ENCODE measurements at places on chromosomes 11 and 22.

DNA sequence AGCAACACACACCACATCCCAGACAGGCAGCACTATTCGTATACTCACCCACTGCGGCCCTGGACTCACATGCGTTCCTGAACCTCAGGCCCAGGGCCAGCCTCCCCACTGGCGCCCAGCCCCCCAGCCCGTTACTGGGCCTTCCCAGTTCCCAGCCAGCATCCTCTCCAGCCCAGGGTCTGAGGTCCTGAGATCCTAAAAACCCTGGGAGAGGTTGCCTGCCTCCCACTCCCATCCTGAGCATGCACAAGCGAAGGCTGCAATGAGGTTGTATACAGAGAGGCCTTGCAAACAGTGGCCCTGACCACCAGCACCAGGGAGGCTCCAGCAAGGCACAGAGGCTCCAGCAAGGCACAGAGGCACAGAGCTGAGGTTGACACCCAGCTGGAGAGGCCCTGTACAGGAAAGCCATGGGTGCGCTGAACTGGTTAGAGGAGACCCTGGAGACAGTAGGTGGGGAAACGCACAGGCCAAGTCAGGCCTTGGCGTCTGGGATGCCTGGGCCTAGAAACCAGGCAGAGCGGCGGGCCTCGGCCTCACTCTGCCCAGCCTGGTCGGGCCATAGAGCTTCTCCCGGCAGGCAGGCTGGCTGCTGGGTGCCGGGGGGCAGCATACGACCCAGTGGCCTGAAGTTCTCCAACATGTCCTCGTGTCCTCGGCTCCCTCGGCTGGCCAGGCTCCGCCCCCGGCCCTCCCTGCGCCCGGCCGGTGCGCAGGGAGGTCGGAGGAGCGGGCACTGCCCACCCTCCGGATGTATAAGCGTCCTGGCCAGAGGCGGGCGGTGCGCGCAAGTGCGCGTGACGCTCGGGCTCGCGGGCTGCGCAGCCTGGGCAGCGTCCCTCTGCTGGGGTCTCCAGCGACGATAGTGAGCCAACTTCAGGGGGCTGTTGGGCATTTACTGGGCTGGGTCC lies 2.3 kb upstream of the TBX1 start:
- no peak for DNase-seq

- no peak for DNase-seq
These were observed 3.0 kb downstream of the C11orf58 start for GRCh38 chr11:16741473-16741872.

- DNase-seq, result no peak
These were observed 41.7 kb upstream of the SC5D start for GRCh38 chr11:121250843-121251242.

DNA sequence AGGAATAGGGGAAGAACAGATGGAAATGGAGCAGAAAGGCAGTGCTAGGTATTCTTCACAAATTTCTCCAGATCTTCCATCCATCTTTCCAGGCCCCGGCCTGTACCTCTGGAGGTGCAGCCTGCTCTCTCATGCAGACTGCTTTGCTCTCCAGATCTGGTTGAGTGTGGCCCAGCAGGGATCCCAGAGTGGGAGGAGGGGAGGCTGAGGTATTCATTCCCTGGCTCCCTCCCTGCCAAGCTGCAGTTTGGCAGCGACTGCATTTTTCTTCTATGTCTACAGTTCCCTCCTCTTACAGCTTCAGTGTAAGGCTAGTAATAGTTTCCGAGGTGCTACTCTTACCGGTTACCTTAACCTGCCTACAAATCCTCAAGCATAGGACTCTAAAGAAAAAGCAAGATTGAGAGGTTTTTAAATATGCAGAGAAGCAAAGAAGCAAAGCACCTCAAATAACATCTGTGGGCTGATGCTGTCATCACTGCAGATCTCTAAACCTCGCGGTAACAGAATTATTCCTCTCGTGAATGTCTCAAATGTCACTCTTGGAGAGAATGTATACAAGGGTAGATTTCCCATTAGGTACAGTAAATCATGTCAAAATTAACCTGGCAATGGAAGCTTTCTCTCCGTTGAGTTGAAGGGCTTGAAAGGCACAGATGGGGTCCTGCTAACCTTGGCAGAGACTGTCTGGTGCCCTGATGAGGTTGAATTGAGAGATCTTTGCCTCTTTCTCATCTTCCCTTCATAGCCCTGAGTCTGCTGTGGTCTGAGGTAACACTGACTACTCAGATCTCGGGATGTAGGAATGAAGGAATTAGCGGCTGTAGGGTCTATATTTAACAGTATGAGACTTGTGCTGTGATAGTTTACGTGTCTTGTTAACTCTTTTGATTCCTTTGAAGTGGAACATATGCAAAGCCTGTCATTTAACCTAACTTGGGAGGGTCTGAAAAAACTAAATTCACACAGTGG lies 297.9 kb upstream of the C11orf87 start:
- no peak for DNase-seq

GRCh38 chr22:37020192-37020479 lies 594 bp downstream of the MPST start:
- DNase-seq, result no peak

DNA sequence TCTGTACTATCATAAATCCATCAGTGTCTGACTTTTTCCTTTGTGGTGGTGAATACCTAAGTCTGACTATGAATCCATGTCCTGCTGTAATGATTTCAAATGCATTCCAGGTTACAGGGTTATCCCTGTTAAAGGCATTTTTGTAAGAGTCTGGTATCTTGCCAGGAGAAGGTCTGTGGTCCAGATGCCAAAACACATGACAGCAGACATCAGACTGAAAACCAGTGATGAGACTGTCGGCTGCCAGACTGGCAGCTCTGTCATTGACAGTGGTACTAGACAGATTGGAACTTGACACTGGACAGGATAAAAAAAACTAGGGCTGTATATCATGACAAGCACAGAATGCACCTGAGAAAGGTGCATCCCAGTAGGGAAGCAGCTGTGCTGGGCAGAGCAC lies 301.8 kb upstream of the FAT3 start:
- DNase-seq, result no peak

- no peak for DNase-seq
These were observed 63.3 kb downstream of the SYN3 start for GRCh38 chr22:32994898-32995297.

GRCh38 chr11:128644576-128644975 lies 49.3 kb upstream of the FLI1 start:
- no peak for DNase-seq

DNA sequence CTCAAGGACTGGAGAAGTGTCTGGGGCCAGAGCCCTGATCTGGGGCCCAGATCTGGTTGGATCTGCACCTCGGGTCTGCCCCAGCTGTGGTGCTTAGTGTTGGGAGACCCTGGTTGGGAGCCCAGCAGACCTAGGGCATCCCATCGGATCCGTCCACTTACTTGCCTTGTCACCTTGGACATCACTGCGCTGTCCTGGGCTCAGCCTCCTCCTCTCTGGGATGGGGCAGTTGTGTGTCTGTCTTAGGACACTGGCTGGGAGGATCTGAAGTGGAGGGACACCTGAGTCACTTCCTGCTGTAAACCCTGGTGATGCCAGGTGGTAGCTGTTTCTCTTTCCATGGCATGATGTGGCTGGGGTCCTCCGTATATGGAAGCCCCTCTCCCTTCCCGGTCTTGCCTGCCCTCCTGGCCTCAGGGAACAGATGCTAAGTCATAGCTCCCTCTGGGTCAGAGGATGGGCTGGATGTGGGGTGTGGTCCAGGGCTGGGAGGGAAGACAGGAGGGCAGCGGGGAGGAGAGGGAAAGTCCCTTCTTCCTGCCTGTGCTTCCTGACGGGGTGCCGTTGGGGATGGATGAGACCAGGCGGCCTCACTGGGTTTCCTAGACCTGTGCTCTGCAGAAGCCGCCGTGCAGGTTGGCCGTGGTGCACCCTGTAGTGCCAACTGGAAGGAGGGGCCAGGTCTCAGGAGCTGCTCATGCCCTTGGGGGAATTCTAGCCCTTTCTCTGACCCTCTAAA lies 12.1 kb upstream of the OMP start:
- DNase-seq, result no peak

DNA sequence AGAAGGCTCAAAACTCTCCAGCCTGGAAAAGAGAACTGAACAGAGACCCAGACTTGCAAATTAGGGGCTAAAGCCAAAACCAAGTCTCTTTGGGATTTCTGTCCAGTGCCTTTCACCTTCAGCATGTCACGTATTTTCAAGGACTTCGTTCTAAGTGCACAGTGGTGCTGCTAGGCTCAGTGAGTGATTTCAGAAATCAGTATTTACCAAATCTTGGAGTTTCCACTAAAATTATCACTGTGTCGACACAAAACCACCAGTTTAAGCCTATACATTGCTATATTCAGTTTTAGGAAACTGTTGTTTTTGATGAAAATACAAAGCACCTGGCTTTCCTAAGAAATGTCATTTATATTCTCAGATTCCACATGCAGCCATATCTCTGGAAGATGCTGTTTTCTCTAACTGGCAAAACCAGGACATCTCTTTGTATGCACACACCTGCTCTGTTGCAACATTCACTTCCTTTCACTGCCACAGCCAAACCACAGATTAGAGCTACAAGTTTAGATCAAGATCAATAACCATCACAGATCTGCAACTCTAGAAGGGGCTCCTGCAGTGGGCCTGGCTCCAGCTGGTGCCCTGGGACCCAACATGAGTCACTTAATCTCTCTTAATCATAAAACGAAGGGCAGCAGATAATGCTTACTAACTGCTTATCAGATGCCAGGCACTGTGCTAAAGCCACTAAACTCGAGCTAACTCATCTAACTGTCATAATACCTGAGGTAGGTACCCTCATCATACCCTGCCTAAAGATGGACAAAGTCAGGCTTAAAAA lies 22.3 kb downstream of the SMCO4 start:
- DNase-seq, result no peak

- no peak for DNase-seq
These were observed 56.6 kb downstream of the SYT13 start for GRCh38 chr11:45229401-45230020.

GRCh38 chr22:29205594-29206371 lies at the start of gene EMID1:
Gene EMID1 (plus strand): TSS chr22:29205896. CDS start chr22:29206039, 143 bp downstream.
- peak; percentile 36 for DNase-seq

DNA sequence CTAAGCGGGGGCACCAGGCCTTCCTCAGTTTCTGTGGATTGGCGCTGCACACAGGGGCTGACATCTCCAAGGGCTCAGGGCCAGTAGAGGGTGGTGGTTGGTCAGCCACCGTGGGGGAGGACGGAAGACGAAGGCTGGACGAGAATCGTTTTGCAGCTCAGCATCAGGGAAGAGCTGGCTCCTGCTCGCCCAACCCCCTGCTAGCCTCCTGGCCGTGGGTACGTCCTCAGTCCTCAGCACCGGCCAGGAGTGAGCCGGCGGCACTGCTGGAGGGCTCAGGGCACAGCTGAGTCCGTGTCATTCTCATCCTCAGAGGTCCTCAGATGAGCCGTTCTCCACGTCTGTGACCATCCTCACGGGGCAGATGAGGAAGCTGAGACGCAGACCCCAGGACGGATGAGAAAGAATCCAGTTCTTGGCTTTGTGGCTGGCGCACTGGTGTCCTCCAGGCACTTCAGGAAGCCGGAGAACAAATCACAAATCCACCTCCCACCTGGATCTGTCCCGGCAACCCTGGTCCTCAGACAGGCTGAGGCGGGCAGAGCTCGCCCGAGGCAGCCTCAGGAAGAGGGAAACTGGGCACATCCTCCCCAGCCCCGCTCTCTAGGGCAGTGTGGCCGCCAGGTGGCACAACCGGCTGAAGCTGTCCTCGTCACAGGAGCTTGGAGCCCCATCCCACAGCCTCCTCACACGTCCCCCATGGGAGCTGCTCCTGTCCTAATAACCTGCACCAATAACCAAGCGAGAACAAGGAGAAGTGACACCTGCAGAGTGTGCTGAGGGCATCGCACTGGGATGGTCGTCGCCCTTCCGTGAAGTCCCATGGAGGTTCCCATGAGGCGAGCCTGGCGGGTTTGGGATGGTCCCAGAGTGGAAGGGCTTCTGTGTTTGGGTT lies 393.7 kb downstream of the BRD1 start:
- no peak for DNase-seq

DNA sequence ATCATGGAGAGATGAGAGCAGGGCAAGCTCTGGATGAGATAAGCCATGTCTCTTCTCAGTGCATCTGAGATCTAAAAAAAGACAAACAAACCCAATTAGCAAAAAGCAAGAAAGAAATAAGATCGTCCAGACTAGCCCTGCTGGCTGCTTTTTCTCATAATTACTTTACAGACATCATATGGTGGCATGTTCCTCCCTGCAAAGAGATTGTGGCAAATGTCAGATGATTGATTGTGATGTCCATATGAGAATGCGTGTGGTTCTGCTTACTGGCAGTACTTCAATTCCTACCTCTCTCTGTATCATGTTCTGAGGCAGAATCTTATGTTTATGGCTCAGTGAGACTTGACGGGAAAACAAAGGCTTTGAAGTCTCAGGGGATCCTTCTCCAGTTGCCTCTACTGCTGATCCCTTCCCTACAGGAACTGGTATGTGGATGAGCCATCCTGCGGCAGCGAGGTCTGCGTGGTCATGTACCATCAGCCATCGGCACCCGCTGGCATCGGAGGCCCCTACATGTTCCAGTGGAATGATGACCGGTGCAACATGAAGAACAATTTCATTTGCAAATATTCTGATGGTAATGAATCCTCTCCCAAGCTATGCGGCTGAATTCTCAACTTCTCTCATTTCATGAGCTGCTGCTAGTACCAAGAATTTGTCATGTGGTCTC lies 8.8 kb downstream of the LAYN start:
- no peak for DNase-seq

- no peak for DNase-seq
These were observed 39.7 kb downstream of the CALCA start for GRCh38 chr11:14932447-14932846.

DNA sequence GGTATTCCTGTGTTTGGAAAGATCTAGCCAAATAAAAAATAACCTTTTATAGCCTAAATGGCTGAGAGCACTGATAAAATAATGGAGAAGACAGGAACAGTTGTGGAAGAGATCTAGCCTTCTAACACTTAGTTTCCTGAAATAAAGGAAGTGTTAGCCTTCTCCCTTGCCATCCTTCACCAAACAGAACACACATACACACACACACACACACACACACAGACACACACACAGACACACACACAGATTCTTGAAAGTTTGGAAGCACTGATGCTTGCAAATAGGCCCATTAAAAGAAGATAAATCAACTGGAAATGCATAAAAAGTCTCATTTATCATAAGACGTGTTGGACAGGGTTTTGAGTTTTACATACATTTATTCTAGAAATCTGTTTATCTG lies 37.5 kb downstream of the KIRREL3 start:
- DNase-seq, result no peak

DNA sequence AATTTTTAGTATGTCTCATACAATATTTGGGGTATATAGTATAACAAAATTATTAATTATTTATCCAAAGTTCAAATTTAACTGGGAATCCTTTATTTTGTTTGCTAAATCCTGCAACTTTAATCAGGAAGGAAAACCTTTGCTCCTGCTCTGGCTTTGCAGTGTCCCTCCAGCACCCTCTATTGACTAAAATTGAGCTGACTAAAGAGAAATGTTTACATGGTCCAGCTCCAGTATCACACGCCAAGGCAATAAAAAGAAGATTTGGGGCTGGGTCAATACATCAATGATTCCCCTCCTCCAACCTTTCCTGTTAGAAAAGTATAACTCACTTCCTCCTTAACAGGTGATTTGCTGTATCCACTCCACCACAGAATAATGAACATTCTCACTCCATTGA lies 153.0 kb upstream of the LRRC4C start:
- no peak for DNase-seq

GRCh38 chr11:57787920-57788702 lies 26.5 kb downstream of the CTNND1 start:
- no peak for DNase-seq
